ENCODE measurements at places on chromosomes 6 and 20.

GRCh38 chr6:66321017-66321416, 614.0 kb upstream of the EYS start:
- no peak for DNase-seq

- DNase-seq, result no peak
Measured at GRCh38 chr6:158759966-158760617, 59.1 kb downstream of the EZR start.

GRCh38 chr6:111646034-111646433, 40.4 kb upstream of the TRAF3IP2 start:
- DNase-seq, result no peak

DNA sequence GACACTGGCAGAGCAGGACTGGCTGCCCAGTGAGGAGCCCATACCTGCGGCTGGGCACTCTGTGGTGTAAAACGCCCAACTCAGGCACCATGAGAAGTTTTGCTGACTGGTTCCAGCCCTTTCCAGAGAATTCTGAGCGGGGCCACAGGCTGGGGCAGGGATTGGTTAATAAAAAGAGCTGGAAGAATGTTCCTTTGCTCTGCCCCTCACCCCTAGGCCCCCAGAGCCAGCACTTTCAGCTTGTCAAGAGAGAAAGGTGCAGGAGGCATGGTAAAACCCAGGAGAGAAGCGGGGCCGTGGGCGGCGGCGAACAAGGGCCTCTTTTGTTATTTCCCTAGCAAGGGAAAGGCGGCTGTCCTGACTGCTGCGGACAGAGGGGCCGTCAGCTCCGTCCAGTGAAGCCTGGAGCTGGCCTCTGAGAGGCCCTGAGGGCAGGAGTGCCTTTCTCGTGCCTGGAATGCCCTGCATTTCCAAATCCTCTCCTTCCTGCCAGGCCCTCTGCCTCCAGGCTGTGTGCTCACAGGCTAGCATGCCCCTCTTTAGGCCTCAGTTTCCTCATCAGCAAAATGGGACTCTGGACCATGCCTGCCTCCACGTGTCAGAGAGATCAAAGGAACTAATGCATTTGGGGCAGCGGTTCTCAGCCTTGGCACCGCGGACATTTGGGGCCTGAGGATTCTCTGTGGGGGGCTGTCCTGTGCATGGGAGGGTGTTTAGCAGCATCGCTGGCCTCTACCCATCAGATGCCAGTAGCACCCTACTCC, 12.9 kb downstream of the SLC13A3 start:
- no peak for DNase-seq

- no peak for DNase-seq
Measured at GRCh38 chr6:148295261-148295887, 47.3 kb upstream of the SASH1 start.

DNA sequence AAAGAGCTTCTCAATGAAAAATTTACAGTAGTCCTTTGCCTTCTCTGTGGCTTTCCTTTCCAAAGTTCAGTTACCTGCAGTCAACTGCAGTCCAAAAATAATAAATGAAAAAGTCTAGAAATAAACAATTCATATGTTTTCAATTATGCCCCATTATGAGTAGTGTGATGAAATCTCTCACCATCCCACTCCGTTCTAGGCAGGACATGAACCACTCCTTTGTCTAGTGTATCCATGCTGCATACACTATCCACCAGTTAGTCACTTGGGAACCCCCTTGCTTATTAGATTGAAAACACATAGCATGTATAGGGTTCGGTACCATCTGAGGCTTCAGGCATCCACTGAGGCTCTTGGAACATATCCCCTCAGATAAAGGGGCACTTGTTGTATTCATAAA, 80.6 kb upstream of the EYA4 start:
- no peak for DNase-seq

DNA sequence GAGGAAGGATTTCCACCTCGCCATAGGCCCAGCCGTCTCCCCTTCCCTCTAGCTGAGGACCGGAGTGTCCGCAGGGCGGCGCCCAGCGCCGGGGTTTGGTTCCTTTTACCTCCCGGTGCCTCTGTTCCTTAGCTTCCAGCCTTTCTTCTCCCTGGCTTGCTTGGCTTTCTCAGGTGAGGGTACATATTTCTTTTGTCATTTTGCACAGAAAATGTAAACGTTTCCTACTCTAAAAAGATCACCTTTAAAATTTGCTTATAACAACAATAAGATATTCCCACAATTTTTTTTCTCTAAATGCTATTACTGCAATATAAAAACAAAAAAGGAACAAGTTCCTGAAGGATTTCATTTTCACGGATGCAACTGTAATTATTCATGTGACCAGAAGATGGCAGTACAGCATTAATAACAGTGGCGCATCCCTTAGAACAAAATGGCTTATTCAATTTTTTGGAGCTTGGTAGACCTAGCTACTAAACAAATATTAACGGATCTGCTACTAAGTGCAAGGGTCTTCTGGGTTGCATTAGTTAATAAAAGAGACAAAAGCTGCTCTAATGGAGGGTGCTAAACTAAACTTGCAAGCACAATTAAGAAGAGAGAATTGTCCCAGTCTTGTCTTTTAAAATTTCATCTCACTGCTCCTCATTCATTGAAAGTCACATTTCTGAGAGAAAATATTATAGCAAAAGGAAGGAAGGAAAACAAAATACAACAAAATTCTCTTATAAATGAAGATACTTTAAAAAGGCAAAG, 172.9 kb downstream of the ADGRG6 start:
- DNase-seq, result no peak

- DNase-seq, result no peak
Measured at GRCh38 chr6:107868867-107869611, 44.9 kb upstream of the SCML4 start.

- DNase-seq, result peak; percentile 87
Measured at GRCh38 chr6:7106752-7107577, 796 bp upstream of the RREB1 start.

DNA sequence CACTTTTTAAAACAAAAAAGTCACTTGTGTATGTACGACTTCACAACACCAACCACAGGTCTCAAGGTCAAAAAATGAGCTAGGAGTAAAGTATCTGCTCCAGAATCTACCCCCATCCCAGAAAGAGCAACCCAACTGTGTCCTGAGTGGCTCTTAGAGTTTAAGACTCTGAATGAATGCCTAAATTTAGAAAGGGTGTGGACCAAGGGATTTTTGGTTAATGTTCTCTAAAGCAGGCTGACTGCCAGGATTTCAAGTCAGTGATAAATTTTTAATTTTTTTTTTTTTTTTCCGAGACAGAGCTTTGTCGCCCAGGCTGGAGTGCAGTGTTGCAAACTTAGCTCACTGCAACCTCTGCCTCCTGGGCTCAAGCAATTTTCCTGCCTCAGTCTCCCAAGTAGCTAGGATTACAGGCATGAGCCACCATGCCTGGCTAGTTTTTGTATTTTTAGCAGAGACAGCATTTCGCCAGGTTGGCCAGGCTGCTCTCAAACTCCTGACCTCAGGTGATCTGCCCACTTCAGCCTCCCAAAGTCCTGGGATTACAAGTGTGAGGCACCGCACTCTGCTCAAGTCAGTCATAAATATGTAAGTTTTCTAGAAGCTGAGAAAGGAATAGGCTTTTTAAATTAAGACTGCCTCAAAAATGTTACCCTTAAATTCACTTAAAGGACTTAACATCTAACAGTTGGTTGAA, 20.2 kb downstream of the STAU1 start:
- DNase-seq, result no peak

DNA sequence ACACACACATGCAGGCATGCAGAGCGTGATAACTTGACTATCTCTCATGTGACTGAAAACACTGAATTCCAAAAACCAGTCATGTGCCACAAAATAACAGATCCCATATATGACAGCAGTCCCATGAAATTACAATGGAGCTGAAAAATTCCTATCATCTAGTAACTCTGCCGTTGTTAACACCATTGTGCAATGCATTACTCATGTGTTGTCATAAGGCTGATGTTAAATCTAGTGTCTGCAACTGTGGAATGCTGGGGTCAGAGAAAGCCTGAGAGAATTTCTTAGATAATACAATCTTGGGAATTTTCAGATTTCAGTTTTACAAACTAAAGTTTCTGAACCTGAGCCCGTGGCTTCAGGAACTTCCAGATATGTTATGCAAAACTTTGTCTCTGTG, 70.2 kb downstream of the LYRM4 start:
- DNase-seq, result no peak

GRCh38 chr6:40376113-40376650, 211.0 kb downstream of the LRFN2 start:
- DNase-seq, result no peak

GRCh38 chr6:25387483-25387882, 108.3 kb downstream of the CARMIL1 start:
- no peak for DNase-seq

DNA sequence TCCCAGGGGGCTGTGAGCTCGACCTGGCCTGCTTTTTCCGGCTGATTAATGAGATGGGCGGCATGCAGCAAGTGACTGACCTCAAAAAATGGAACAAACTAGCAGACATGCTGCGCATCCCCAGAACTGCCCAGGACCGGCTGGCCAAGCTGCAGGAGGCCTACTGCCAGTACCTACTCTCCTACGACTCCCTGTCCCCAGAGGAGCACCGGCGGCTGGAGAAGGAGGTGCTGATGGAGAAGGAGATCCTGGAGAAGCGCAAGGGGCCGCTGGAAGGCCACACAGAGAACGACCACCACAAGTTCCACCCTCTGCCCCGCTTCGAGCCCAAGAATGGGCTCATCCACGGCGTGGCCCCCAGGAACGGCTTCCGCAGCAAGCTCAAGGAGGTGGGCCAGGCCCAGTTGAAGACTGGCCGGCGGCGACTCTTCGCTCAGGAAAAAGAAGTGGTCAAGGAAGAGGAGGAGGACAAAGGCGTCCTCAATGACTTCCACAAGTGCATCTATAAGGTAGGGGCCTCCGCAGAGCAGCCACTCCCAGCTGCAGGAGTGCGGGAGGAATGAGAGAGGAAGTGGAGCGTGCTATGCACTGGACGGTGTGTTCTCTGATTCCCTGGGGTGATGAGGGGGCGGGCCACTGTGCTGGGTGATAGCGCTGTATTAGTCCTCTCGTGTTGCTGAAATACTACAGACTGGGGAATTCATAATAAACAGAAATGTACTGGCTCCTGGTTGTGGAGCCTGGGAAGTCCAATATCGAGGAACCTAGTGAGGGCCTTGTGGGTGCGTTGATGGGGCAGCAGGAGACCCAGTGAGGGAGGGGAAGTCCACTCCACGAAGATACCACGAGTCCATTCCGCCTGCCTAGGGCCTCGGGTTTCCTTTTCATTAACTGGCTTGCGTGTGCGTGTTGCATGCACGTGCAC, 161.7 kb downstream of the DTNBP1 start:
- peak; percentile 48 for DNase-seq

DNA sequence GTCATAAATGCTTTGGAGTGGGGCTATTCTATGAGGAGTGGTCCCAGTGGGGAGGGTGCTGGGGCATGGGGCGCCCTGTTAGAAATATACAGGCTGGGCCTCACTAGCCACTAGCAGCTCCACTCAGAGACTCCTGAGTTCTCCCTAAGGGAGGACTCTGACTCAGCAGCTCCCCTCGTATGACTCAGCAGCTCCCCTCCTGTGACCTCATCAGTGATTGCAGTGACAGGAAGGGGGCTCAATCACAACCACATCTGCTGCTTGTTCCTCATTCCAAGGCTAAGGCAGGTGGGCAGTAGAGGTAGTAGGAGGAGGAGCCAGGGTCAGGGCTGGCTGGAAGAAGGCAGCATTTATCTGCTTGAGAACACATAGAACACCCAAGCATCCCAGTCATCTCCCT, 73.7 kb downstream of the PRND start:
- peak; percentile 82 for DNase-seq

DNA sequence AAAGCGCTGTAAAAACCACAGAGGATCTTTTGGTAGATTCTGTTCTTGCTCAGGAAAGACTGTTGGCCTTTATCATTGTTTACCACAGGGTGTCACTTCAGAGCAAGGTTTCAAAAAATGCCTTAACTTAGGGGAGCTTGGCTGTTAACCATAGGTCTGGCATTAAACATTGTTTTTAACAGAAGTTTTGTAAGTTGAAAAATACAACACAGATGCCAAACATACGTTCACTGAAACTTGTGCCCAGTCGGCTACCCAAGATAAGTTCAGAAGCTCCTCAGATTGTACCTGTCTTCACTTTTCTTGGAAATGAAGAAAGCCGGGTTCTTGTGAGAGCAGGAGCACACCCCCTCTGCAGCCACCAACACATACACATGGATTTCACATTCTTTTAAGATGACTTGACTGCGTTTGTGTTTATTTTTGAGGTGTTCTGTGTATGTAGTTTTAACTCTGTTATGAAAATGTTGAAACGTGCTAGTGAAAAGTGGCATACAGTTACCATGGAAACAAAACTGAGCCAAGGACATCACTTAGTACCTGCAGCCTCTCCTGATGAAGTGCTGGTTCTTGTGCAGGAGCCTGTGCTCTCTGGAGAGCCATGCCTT, 64.9 kb downstream of the SYCP2L start:
- DNase-seq, result no peak

GRCh38 chr20:64180673-64181072, 16.4 kb downstream of the MYT1 start:
- DNase-seq, result no peak

DNA sequence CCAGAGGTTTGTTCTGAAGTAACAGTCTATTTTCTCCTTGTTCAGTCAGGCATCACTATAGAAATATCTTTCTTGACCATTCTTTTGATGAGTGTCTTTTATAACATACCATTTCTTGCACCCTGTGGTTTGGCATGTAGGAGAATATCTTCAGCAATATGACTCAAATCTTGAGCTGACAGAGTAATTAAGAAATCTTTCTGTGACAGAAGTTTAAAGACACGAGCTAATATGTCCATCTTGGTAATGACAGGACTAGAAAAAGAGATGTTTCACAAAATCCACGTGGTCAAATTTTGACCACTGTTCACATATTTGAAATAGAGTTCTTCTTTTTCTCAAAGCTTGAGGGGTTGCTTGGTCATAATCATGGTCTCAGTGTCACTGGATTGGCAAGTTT, 149.9 kb downstream of the MYB start:
- DNase-seq, result no peak

- no peak for DNase-seq
Measured at GRCh38 chr6:67722861-67723261, 912.2 kb upstream of the ADGRB3 start.

- DNase-seq, result no peak
Measured at GRCh38 chr6:88167352-88167937, 1.3 kb upstream of the CNR1 start.

- no peak for DNase-seq
Measured at GRCh38 chr6:85747666-85748065, 105.0 kb upstream of the SYNCRIP start.

DNA sequence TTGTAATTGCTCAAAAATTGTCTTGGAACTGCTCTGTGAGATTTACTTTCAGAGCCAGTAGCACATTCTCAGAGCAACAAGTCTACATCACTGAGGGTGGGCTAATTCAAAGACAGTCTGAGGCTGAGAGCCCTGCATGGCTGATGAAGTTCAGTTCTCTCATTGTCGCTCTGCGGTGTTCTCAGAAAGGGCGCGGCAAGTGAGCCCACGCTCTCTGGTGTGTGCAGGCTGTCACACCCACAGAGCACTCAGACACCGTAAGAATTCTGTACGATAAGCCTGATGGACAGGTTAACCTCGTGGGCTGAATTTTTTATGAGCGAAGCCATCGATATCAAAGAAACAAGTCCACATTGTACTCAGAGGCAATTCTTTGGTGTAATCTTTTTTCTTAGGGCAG, 557.8 kb downstream of the HACE1 start:
- DNase-seq, result no peak

- DNase-seq, result no peak
Measured at GRCh38 chr6:140105857-140106256, 731.4 kb upstream of the CITED2 start.

Data from activated effector memory CD4-positive, alpha-beta T cell treated with anti-CD3 and anti-CD28 coated beads, Interleukin-2, amount 50 U/mL, for 16 hours (primary cell).